ENCODE measurements at places on chromosomes 4 and X.

- DNase-seq, result no peak
Measured at GRCh38 chr4:54548098-54548620, 109.6 kb upstream of the KIT start.

- no peak for DNase-seq
Measured at GRCh38 chrX:18286322-18286831, 65.7 kb upstream of the BEND2 start.

- peak; percentile 26 for DNase-seq
Measured at GRCh38 chrX:10989386-10989785, 121.7 kb upstream of the HCCS start.

- DNase-seq, result no peak
Measured at GRCh38 chr4:37451656-37452055, 207.1 kb downstream of the NWD2 start.

GRCh38 chr4:143294710-143295275 lies 41.9 kb upstream of the GAB1 start:
- no peak for DNase-seq

GRCh38 chr4:118994030-118994429 lies 105.4 kb downstream of the SYNPO2 start:
- no peak for DNase-seq

GRCh38 chr4:154189346-154189745 lies 302.3 kb downstream of the DCHS2 start:
- DNase-seq, result peak; percentile 76

DNA sequence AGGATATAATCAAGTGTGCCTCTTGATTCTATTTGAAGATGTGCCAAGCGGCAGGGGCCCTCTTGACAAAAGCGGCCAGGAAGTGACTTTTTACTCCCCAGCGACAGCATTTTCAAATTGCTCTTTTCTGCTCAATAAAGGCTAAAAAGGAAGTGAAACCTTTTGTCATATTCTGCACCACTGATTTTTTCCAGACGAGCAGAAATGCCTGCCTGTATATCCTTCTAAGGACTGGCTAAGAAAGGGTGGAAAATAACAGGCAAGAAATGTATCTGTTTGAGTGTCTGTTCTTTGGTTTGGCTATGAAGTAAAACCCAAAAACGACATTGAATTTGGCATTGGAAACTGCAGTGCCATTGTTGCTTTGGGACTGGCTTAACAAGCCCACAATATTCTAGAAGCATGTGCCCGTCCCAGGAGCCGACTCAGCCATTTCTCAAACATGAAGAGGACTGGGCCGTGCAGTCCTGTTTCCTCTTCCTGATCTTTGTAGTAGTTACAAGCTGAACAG lies 25.4 kb downstream of the TMSB4X start:
- DNase-seq, result no peak

- DNase-seq, result peak; percentile 38
Measured at GRCh38 chr4:26173619-26174018, 147.2 kb upstream of the RBPJ start.

GRCh38 chrX:153055871-153056749 lies at the start of gene PNMA3:
Gene PNMA3, plus strand, starts transcription at chrX:153056470. Its CDS starts 586 bp downstream, at chrX:153057056.
- DNase-seq, result no peak

Measured in M059J (cell line).